ENCODE measurements at places on chromosomes 2 and 18.

GRCh38 chr18:59616501-59616900 lies 80.7 kb downstream of the CCBE1 start:
- no peak for DNase-seq

GRCh38 chr2:135238651-135239050 lies 186.6 kb downstream of the RAB3GAP1 start:
- no peak for DNase-seq

DNA sequence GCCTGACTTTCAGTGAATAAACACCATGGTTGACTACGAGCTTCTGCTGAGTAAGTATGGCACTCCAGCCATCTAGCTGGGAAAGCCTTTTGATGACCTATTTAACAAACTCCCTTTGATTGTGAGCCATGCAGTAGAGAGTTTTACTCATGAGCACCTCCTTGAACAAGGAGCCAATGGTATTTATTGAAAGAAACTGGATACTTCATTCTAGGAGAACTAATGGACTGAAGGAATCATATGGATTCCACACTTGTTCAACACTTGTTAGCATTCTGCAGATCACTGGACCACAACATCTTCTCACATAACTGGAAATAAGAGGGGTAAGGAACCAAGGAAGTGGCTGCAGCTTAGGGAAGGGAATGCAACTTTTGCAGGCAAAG lies 320.9 kb upstream of the ETAA1 start:
- no peak for DNase-seq

DNA sequence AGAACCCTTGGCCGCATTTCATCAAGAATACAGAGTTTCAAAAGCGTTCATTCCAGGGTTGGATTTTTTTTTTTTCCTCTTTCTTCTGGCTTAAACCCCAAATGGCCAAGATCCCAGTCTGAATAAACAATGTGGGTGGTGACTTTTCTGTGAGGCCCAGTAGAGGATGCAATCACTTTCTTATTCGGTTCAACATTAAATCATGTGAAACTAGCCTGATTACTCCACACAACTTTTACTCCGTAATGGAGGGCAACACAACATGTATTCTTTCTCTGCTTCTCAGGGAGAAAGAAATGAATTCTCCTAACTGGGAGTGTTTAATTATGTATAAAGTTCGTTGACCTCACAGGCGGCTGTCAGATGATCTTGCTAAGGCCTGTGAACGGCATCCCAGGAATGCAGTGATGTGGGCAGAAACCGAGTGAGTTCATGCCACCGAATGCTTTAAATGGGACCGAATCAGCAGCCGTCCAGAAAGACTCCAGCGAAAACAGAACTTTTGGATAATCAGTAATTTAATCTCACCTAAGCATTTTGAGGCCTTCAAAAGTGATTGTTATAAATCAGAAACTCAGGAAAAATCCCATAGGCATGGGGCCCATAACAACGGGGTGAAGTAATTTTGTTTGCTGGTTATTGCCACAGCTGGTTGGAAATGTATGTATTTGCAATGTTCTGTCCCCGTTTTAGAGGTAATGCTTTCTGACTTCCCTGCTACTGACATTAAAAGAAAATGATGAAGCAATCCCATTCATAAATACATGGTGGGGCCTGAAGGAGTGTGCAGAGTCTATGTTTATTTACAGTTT lies 81.5 kb downstream of the BCL2 start:
- DNase-seq = peak; percentile 21

GRCh38 chr18:62848946-62849345 lies 133.6 kb downstream of the PHLPP1 start:
- no peak for DNase-seq

GRCh38 chr2:231102772-231103171 lies 22.1 kb downstream of the HTR2B start:
- DNase-seq = no peak

DNA sequence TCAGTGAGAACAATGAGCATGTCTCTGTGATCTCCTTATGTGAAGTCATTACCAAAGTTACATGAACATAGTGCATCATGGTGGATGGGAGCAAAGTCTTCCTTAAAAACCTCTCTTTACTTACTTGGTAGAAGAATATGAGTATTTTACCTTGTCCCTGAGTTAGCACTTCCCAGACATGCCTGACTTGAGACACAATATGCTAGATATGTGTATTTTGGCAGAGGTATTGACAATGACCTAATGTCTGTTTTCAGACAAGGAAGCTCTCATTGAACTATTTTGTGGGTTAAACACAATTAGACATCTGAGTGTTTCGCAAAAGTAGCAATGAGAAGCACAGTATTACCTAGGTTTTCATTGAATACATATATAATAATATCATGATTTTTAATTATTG lies 99.1 kb upstream of the MC4R start:
- no peak for DNase-seq

Data from anterior cingulate cortex (tissue), 58 donors.